Brain microvascular endothelial cell (primary cell): ENCODE measurements at places on chromosomes 12 and 14.

DNA sequence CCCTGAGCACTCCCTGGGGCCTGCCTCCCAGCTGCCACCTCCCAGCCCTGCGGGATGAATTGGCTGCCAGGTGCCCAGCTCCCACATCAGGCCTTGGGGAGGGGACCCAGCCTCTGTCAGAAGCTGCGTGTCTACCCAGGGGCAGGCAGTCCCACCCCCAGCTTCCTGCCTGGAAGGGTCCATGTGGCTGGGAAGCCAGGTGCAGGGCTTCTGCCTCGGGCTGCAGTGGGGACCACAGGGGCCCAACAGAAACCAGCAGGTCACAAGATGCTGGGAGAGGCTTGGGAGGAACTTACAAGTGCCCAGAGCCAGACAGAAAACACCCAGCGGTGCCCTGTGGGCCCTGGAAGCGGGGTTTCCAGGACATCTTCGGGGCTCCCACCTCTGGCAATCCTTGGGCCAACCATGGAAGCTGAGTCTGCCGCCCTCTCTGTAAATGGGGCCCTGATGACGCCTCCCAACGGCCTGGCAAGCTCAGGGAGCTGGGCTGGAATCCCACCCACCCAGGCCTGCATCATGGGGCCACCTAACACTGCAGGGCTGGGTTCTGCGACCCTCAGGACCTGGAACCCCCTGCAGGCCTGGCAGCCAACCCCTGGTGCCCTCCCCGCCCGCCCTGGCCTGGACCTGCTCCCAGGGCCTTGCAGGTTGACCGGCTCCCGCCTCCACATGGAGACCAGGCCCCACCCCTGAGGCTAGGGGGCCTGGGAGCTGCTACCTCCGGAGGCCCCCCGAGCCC is 36.6 kb downstream of the CCNK start:
- no peak for DNase-seq

- DNase-seq = no peak
Observed at GRCh38 chr12:89523843-89524540, 604 bp downstream of the GALNT4 start.

DNA sequence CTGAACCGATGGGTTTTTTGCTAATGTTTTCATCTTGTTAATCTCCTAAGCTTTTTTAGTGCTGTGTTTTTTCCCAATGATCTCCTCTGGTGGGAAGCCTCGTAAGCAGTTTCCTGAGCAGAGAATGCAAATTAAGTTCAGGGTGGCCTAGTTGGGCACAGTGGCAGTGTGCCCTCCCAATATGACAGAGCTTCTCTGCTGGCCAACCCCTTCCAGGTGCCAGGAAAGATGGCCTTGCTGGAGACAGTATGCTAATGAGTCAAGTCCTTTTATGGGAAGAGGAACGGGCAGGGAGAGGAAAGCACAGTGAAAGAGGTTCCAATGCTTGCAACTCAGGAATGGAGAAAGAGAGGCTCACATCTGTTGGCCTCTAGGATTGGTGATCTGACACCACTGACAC is 115.8 kb downstream of the GCH1 start:
- DNase-seq = no peak

GRCh38 chr14:32370714-32371113 is 41.6 kb downstream of the AKAP6 start:
- DNase-seq = no peak

- no peak for DNase-seq
Observed at GRCh38 chr14:101034986-101035385, 131.5 kb upstream of the RTL1 start.

GRCh38 chr12:105831372-105831771 is 307.4 kb downstream of the NUAK1 start:
- no peak for DNase-seq
